Stimulated activated CD4-positive, alpha-beta T cell treated with anti-CD3 and anti-CD28 coated beads, Interleukin-2, amount 100 ng/mL, for 4 hours (primary cell): ENCODE measurements at places on chromosomes 12 and 14.

- DNase-seq, result no peak
Measured at GRCh38 chr14:35594616-35595015, 60.7 kb downstream of the INSM2 start.

GRCh38 chr14:73759183-73759713, 45.1 kb upstream of the PNMA1 start:
- DNase-seq, result no peak

DNA sequence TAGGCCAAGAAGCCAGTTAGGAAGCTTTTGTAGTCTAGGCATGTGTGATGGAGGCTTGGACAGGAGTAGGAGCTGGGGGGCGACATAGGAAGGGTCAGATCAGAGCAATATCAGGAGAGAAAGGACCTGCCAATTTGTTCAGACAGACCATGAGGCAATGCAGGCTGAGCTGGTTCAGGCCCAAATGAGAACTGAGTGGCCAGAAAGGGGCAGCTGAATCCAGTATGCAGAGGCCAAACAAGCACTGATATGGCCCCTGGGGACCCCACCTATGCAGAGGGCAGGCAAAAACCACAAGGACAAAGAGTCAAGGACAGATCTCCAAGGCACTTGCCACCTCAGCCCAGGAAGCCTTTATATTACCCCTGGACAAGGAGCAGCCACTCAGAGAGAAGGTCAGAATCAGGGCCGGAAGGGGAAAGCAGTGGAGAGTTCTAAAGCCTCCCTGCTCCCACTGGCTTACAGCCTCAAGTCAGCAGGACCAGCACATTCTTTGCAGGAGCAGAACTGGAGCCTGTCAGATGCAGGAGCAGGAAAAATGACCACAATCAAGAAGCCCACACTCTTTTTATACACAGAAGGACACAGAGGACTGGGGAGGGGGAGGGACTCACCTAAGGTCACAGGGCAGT, 37.2 kb downstream of the CLMN start:
- no peak for DNase-seq

GRCh38 chr14:55684956-55685584, 105.1 kb downstream of the KTN1 start:
- no peak for DNase-seq

DNA sequence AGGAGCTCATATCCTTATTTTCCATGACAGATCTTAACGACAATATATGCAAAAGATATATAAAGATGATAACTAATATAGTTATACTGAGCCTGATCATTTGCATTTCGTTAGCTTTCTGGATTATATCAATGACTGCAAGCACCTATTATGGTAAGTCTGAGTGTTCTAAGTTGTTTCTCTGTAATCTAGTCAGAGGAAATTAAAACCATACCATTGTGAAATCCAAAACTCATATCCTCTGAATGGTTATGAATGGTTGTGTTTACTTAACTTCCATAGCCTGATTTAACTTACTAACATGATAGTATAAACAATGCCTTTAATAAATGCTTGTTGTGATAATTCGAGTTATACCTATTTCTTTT, 760 bp downstream of the TMEM19 start:
- no peak for DNase-seq

GRCh38 chr12:53747095-53747494, 4.7 kb downstream of the CISTR start:
- DNase-seq, result no peak

- no peak for DNase-seq
Measured at GRCh38 chr12:74646831-74647230, 109.2 kb downstream of the ATXN7L3B start.

GRCh38 chr14:90666571-90666970, 149.7 kb downstream of the TTC7B start:
- no peak for DNase-seq

DNA sequence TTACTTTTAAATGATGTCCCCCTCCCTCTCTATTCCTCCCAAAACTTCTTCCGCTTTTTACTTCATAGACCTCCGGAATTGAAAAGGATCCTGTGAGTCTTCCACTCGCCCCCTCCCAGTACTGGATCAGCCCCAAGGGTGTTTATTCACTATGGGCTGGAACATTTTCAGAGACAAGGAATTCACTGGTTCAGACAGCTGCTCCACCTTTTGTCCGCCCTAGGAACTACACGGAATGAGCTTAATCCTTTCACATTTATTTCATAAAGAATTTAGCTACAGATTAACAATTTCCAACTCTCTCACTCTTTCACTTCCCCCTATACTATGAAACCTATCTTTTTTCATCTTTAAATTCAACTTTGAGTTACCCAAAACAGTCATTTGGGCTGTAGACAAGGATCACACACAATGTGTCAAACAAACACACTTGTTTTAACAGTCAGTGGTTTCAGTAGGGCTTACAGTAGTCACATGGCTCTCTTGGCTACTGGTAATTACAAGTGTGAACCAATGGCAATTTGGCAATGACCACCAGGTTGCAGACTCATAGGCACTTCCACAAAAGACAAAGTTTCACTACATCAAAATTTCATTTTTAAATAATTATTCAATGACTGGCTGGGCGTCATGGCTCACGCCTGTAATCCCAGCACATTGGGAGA, 20.6 kb downstream of the CNIH1 start:
- no peak for DNase-seq

DNA sequence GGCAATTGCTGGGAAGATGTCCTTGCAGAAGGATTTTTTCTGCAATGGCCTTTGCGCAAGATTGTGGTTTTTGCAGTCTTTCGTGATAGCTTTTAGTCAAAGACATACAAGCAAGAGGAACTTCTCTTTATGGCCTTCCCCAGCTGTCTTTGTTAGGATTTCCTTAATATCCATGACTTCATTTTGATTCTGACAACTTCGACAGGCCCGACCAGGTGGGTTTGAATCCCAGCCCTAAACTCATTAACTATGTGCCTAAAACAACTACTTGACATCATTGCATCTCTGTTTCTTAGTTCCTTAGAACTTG, 13.3 kb upstream of the VRK1 start:
- DNase-seq, result no peak

GRCh38 chr14:87888136-87888999, 104.6 kb downstream of the GALC start:
- no peak for DNase-seq

GRCh38 chr14:89370781-89371180, 46.3 kb downstream of the FOXN3 start:
- DNase-seq, result no peak

DNA sequence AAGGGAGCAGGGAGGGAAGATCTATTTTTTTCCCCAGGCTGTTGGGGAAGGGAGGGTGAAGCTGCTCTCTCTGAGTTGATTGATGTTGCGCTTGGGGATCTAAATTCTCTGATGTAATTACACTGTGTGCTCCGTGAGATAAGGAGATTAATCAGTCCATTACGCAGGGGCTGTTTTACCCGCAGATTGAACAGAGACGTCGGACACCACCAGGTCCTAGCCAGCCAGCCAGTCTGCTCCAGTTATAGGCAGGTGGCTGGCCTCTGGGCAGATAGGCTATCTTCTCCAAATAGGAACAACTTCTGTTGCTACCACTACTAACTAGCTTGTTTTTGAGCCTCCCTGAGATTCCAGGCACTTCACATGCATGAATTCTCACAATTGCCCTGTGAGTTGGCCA, 91.1 kb downstream of the SRRM4 start:
- DNase-seq, result no peak

- DNase-seq, result no peak
Measured at GRCh38 chr14:50018201-50018932, 98.0 kb downstream of the VCPKMT start.

DNA sequence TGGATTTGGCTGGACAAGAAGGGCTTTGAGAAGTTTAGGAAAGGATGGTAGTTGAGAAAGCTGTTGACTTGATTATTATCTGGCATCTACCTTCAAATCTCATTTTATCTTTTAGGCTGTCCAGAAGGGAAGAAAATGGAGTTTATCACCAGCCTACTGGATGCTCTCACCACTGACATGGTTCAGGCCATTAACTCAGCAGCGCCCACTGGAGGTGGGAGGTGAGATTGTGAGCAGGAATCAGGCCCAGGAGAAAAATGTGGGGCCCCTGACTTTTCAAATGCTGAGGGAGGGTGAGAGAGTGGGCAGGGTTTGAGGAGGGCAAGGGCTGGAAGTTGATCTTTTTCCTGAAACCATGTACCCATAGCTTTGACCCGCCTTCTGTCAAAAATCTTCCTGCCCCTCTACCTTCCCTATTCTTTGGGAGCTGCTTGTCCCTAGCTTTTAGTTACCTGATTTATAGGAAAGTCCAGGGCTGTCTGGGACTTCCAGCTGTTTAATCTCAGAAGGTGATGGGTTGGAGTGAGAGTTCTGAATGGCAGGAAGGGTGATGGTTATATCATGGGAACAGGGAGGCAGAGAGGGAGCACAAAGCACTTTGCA, 134.2 kb downstream of the SMOC1 start:
- DNase-seq, result no peak
